ENCODE measurements at places on chromosomes 4 and X.

- DNase-seq: peak; percentile 88
Observed at GRCh38 chrX:103878466-103879122, 46.5 kb upstream of the RAB9B start.

GRCh38 chrX:54230435-54231148 is 47.5 kb upstream of the FAM120C start:
- DNase-seq: peak; percentile 19

DNA sequence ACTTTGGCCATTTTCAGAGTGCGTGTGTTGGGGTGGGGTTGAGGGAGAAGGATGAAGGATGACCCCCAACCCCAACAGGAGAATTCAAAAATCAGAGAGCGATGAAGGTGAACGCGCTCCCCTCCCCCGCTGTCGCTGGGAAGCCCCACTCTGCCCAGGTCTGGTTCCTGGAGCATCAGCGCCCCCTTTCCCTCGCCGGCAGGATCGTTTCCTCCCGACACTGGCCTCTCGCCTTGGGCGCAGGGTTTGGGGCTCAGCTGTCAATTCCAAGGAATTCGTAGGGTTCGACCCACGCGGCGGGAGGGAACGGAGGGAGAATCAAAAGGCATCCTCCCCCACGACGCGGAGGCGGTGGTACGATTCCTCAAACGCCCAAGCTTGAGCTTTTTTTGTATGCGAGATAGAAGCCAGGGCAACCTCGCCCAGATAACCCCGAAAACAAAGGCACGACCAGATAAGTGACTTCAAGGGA is 1.0 kb upstream of the PDGFRA start:
- peak; percentile 82 for DNase-seq

- no peak for DNase-seq
Observed at GRCh38 chrX:107272431-107272921, 66.1 kb downstream of the DNAAF6 start.

- DNase-seq: peak; percentile 98
Observed at GRCh38 chr4:152590179-152591031, 54.5 kb upstream of the FBXW7 start.

- DNase-seq: peak; percentile 6
Observed at GRCh38 chrX:108036298-108036973, 8.4 kb upstream of the VSIG1 start.

DNA sequence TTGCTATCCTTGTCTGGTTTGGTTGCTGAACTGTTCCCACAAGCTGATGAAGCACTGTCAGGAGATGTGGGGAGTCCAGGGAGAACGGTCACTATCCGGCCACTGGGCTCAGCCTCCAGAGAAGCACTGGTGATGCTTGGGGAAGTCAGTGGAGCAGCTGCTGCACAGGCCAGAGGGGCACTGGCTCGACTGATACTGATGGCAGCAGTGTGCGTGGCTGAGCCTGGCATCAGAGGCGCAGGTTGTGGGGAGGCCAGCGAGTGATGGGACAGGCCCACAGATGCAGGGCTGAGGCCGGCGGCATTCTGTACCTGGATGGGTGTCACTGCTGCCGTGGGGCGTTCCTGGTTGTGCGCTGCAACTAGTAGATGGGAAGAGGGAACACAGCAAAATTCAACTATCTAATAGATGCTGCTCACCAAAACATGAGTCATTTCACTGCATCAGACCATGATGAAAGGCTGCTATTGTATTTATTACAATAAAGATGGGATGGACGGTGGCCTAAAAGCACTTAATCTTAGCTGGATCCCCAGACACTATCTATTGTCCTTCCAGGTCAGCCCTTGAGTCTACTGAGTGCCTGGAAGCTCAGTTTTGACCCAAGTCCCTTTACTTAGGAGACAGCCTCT is 106.3 kb upstream of the CBR4 start:
- peak; percentile 43 for DNase-seq

DNA sequence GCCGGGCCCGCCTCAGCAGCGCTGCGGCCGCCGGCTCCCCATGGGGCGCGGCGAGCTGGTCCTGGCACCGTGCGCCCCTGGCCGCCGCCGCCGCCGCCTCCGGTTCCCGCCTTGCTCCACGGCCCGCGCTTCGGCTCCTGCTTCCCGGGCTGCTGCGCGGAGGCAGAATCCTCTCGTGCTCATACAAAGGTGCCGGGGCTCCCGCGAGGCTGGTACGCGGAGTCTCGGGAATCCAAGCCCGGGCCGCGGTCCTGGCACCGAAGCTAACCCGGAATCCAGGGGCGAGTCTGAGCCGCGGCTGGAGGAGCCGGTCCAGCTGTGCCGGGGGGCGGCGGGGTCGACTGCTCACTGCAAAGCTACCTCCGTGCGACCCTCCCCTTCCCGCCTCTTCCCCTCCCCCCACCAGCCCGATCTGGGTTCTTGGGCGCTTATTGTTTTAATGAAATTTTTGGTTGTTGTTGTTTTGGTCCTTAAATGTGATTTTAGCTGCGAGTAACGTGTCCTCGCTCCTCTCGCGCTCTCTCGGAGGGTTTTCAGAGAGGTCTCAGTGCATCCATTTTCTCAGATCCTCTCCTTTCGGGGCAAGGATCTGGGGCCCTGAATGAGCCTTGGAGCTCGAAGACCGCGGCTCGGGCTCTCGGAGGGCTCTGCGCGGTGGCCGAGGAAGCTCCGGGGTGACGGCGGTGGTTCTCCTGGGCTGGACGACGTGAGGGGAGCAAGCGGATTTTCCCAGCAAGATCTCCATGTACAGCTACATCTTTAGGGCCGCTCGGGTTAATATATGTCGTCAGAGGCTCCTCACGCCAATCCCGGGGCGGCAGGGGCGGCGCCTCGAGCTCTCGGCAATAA is at the start of gene HAND2:
Gene HAND2 (minus strand): TSS at position 753 of the 849 bp plus-strand sequence. CDS start 940 bp downstream, outside the sequence.
- peak; percentile 78 for DNase-seq

GRCh38 chr4:38230121-38230801 is 270.1 kb downstream of the PTTG2 start:
- no peak for DNase-seq

GRCh38 chr4:123631786-123632692 is 235.4 kb downstream of the SPRY1 start:
- DNase-seq: peak; percentile 43

- no peak for DNase-seq
Observed at GRCh38 chr4:15737255-15737654, 34.4 kb downstream of the BST1 start.

DNA sequence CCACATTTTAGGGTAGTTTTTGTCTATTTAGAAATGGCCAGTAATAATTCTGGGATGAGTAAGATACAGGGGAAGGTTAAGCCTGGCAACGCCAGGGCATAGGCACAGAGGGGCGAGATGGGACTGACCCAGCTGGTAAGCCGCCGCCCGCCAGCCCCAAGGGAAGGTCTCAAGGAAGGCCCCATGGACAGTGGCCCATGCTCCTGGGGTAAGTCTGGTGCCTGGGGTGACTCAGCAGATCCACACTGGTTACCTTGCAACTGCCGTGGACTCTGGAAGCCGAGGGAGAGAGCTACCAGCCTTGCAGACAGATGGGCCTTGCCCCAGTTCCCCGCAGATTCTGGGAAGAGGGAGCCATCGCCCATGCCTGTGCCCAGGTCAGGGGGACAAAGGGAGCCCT is 179.4 kb downstream of the AFAP1 start:
- no peak for DNase-seq

GRCh38 chr4:144650311-144651005 is 4.5 kb downstream of the HHIP start:
- no peak for DNase-seq

DNA sequence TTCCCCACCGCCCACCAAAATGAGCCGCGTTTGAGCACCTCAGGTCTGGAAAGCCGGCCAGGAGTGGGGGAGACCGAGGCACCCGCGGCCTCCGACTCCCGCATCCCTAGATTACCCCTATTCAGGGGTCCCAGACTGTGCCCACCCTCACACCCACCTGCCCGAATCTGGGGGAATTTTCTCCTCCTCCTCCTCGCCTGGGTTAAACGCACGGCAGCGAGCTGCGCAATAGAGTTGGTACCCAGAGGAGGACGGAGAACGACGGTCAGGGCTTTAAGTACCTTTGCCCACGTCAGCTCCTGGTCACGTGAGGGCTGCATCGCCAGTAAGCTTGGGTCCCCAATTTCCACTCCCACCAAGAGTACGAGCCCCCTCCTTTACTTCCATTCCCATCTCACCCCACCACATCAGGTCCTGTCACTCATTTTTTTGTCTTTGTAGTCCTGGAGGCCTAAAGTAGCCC is at the start of gene ARMCX2:
Gene ARMCX2 (minus strand): TSS at position 250 of the 463 bp plus-strand sequence. CDS start 2,262 bp downstream, outside the sequence.
- peak; percentile 76 for DNase-seq

- DNase-seq: peak; percentile 53
Observed at GRCh38 chr4:165440415-165441158, 61.8 kb downstream of the CPE start.

DNA sequence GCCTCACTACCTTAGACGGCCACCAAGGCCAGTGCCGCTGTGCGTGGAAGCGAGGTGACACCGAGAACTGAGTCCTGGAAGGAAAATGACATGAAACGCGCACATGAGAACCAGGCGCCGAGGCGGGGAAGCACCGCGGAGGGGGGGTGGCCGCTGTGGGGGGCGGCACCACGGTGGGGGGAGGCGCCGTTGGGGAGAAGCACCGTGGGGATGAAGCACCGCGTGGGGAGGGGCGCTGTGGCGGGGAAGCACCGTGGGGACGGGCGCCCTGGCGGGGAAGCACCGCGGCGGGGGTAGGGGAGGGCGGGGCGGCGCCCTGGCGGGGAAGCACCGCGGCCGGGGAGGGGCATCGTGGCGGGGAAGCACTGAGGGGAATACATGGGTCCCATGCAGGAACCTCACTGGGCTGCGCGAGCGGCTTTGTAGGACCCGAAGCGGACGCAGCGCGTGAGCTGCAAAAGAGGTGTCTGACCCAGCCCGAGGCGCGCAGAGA is 28.0 kb downstream of the PPP2R3B start:
- no peak for DNase-seq

- peak; percentile 69 for DNase-seq
Observed at GRCh38 chrX:71930298-71930697, 19.7 kb downstream of the NHSL2 start.

DNA sequence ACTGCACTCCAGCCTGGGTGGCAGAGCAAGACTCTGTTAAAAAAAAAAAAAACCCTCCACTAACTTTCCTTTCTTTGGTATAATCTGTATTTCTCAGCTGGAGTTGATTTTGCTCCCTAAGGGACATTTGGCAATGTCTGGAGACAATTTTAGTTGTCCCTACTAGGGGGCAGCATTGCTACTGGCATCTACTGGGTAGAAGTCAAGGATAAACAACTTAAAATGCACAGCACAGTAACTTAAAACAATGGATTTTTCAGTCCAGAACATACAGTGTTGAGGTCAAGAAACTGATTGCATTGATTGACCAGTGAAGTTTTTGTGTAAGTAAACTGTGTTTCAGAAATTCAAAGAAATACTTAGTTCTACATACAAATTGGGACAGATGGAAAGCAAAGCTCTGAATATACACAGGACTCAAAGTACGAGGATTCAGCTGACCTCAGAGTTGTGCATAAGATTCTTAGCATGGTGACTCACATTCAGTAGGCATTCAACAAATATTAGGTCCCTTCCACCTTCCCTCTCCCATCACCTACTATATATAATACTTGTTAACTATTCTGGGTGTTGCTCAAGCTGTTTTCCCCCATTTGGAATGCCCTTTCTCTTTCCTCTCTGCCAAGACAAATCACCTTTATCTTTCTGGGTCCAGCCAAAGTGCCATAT is 8.8 kb downstream of the DDX53 start:
- DNase-seq: peak; percentile 37

DNA sequence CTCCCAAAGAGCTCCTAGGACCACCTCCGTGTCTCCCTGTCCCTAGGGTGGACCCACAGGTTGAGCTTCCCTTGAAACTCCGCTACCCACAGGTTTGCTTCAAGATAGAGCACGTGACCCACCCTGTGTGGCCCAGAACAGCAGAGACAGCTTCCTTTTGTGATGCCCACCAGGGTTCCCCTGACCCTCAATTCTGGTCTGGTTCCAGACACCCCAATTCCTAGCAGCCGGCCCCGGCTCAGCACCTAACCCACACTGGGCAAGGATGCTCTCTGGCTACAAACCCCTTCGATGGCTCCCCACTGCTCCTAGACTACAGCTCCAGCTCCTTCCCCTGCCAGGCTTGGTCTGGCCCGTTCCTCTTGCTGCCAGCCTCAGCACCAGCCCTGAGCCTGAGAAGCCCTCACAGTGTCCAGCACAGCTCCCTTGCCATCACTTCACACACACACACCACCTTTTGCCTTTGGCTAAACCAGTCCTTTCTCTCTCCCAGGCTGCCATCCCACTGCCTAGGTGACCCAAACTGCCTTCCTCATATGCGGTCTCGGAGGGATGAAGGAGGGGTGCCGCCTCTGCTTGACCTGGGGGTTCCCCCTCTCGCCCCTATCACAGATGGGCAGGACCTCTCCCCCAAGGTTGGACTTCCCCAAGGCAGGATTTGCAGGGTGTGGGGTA is 6.2 kb downstream of the PNCK start:
- DNase-seq: no peak

Measured in EH (cell line).